Stimulated activated CD8-positive, alpha-beta memory T cell treated with anti-CD3 and anti-CD28 coated beads, Interleukin-2, amount 100 ng/mL, for 48 hours (primary cell): ENCODE measurements at places on chromosomes 6 and 20.
A peak's percentile ranks its signal among the peaks of the same experiment; 100 is the strongest.

GRCh38 chr20:41433203-41433602 is 66.6 kb upstream of the EMILIN3 start:
- no peak for DNase-seq

DNA sequence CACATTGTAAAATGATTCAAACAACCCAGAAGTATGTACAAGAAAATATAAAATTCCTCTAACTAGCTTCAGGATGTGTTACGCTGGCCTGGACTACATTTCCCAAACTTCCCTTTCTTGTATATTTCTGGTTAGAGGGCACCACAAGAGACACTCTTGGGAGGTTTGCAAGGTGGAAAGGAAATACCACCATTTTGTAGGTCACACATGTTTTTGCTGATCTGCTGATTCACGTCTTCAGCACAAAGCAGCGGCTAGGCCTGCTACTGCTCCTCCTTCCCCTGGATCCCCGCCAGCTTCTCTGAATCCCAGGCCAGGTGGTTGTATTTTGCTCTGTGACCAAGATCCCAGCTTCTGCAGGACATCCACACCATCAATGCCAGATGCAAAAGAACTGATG is 104.2 kb downstream of the AGPAT4 start:
- no peak for DNase-seq

DNA sequence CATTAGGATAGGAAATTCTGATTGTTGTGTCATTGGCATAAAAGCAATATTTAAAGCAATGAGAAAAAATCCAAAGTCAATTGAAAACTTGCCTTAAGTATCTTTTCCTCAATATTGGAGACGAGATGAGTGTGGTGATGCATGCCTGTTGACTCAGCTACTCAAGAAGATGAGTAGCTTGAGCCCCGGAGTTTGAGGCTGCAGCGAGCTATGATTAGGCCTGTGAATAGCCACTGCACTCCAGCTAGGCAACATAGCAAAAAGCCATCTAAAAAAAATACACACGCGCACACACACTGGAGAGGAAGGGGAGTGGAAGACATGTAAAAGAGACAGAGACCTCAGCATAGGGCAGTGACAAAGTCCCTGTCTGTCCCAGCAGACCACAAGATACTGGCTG is 9.7 kb upstream of the MARCKS start:
- DNase-seq: no peak

GRCh38 chr6:44738601-44739146 is 351.2 kb downstream of the CDC5L start:
- no peak for DNase-seq

- no peak for DNase-seq
Measured at GRCh38 chr6:75723382-75723781, 25.7 kb upstream of the MYO6 start.

DNA sequence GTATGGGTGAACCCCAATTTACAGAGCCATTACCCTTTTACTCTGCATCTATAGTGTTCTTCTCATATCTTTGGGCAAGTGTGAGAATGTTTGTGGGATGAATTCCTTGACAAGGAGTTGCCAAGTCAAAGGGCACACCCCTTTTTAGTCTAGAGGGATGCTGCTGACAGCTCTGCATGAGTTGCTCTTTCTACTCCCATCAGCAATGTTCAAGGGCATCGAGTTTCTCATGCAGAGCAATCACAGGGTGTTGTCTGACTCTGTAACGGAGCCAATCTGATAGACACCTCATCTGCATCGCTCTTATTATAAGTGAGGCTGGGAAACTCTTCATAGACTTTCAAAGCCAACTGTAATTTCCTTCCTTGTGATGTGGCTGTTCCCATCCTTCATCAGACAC is 77.4 kb downstream of the EDN3 start:
- DNase-seq: no peak

GRCh38 chr6:146420255-146420654 is 123.4 kb upstream of the RAB32 start:
- DNase-seq: no peak

- no peak for DNase-seq
Measured at GRCh38 chr6:146543940-146544615, 445 bp downstream of the RAB32 start.

DNA sequence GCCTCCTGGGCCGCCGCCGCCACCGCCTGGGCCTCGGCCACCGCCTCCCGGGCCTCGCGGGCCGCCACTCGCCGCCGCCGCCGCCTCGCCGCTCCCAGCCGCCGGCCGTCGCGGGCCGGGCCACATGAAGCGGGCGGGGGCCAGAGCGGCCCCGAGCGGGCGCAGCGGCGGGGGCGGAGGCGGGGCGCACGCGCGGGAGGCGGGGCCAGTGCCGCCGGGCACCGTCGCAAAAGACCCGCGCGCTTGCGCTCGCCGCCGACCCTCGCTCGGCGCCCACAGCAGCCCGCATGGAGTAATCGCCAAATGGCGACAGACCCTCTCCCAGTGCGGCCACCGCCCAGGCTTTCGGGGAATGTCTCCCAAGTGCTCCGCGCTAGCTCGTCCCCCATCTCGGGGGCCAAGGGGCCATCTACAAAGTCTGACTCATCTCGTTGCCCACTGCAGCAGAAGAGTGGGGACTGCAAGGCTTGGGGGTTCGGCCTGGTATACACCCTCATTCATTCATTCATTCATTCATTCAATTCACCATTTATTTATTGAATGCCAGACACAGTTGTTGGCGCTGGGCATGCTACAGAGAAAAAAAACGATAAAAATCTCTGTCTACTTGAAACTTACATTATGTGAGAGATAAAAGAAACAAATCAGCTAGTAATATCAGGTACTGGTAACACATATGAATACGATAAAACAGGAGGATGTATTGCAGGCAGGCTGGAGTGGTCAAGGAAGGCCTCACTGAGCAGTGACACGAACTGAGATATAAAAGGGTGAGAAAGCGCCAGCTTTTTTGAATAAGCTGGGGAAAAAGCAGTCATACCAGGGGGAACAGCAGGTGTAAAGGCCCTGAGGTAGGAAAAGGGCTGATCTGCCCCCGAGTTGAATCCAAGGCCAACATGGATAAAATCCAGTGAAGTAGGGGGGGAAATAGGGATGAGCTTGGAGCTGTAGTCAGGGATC is at the start of gene B4GALT5:
Gene B4GALT5 (minus strand): TSS at position 126 of the 960 bp plus-strand sequence. CDS start 188 bp downstream, outside the sequence.
- peak; percentile 65 for DNase-seq

GRCh38 chr20:58208944-58209343 is 19.5 kb downstream of the ANKRD60 start:
- DNase-seq: no peak

DNA sequence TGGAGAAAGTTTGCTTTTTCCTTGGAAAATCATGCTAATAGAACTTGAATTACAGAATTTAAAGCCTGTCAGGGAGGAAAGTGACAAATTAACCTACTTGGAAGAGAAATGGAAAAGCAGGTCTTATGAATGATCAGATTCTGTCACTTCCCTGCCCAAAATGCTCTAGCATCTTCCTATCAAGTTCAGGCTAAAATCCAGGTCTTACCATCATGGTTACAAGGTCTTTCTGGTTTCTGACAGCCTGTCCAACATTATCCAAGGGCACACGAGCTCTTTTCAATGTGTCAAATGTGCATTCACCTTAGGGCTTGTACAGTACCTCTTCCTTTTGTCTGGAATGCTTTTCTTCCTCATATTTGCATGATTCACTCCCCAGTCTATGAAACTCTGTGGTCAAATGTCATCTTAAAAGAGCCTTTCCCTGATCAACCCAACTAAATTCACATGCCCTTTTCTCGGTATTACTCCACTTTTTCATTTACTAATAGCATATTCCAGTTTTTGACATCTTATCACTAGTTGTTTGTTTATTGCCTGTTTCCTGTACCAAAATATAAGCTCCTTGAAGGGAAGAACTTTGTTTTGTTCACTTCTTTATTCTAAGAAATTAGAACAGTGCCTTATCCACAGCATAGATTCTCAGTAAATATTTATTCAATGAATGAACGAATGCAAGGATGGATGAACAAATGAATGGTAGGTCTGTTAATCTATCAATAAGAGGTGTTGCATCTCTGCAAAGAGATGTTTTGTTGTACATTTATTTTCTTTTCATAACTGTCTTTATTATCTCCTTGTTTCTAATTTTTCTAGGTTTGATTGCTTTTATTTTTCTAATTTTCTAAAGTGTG is 139.5 kb downstream of the BCAS1 start:
- no peak for DNase-seq

DNA sequence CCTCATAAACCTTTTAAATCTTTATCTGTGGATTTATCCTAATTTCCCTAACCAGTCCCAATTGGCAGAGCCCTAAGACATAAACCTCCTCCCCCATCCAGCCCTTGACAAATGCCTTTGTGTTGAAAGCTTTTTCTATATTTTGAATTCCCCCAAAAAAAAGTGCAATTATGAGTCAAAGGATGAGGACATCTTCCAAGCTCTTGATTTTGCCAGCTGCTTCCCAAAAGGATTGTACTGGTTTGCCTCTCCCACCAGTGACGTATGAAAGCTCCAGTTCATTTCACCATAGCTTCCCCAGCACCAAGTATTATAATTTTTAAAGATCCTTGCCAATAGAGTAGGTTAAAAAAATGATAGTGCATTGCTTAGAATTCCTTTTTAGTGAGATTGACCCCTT is 38.9 kb downstream of the SIRPA start:
- no peak for DNase-seq

- DNase-seq: no peak
Measured at GRCh38 chr20:40980106-40980827, 48.4 kb upstream of the TOP1 start.

GRCh38 chr6:146775220-146775619 is 176.4 kb downstream of the ADGB start:
- no peak for DNase-seq

GRCh38 chr6:142045380-142046278 is 87.1 kb upstream of the GJE1 start:
- no peak for DNase-seq
